Fibroblast of skin of right biceps (primary cell): ENCODE measurements at places on chromosomes 2 and 18.

- DNase-seq, result no peak
Observed at GRCh38 chr18:57619876-57620275, 1.8 kb downstream of the NARS1 start.

DNA sequence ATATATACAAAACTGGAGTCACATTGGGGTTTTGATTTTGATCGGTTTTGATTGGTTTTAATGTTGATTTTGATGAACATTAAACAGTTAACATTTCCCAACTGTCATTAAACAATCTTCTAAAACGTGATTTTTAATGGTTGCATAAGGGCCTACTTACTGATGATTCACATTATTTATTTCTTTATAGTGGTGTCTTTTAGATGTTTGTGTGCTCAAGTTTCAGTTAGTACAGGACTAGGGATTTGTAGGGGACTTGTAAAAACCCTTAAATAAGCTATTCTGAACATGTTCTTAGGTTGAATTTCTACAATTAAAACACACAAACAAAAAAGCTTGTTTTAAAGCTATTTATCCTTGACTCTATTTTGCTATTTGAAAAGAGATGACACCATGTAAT, 61.6 kb downstream of the TTC21B start:
- no peak for DNase-seq

DNA sequence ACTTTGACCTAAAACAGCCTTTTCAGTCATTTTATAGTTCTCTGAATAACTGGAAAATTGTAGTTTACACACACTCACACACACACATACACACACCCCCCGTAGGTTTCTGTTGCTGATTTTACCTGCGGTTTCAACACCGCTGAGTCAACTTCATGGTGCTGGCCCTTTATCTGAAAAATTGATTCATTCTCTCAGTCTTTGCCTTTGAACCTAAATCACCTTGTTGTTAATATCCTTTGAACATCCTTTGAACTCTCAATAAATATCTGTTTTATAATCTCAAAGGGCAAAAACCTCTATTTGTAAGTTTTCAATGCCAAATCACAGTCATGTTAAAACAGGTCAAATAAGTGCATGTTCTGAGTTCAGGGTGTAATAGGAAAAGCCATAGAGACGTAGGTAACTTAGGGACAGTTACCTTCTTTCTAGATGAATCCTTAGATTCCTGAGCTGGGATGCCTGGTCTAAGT, 109.0 kb upstream of the BZW1 start:
- no peak for DNase-seq

GRCh38 chr2:146527166-146527565, 1317.7 kb upstream of the ACVR2A start:
- DNase-seq, result peak; percentile 62

- DNase-seq, result peak; percentile 62
Observed at GRCh38 chr2:25491003-25491696, 149.4 kb upstream of the DNMT3A start.

DNA sequence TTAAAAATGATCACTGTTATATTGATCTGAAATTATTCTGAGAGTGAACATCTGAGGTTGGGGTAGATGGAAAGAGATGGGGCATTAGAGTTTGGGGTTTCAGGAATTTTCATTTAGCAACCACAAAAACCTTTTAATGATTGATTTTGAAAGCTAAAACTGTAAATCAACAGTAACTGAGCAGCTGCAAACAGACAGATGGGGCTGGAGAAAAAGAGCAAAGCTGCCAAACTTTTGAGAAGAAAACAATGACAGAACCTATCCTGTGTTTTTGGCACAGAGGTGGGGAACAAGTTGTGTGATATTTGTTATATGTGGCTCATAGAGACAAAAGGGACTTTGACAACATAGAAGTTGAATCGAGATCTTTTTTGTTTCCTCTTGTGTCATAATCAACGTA, 415.8 kb upstream of the DSEL start:
- DNase-seq, result peak; percentile 12

DNA sequence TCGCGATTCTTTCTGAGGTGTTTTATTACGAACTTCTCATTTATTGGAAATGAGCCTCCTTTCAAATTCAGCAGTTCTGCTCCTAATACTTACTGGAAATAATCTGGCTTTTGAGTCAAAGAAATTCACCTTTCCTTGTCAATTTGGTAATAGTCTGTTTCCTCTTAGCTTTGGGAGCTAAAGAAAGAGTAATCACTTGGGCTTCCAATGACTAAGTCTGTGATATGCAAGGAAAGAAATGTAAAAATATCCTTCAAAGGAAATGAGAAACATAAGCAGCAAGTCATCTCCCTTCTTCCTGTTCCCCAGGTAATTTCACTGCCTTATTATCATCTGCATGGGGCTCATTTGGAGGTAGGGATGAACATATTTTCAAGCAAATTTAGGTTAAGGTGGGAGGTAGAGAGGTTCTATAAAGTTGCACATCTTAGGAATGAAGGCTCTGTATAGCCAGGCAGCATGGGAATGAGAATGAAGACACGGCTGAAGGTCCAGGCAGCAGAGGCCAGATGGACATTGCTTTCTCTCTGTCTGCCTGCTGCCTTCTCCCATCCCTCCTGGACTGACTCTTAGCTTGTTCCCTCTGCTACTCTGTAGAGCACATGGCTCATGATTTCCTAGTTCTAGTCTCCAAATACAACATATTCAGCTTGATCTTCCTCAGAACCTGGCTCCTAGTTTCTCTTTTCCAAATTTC, 1.0 kb downstream of the SPP2 start:
- DNase-seq, result peak; percentile 38

GRCh38 chr18:23437357-23438045, 15.6 kb upstream of the RIOK3 start:
- peak; percentile 76 for DNase-seq

- DNase-seq, result no peak
Observed at GRCh38 chr2:162768656-162769055, 69.9 kb downstream of the KCNH7 start.

GRCh38 chr2:66699793-66700676, 265.1 kb downstream of the MEIS1 start:
- DNase-seq, result no peak

GRCh38 chr2:219455581-219455980, 20.9 kb downstream of the SPEG start:
- DNase-seq, result no peak

DNA sequence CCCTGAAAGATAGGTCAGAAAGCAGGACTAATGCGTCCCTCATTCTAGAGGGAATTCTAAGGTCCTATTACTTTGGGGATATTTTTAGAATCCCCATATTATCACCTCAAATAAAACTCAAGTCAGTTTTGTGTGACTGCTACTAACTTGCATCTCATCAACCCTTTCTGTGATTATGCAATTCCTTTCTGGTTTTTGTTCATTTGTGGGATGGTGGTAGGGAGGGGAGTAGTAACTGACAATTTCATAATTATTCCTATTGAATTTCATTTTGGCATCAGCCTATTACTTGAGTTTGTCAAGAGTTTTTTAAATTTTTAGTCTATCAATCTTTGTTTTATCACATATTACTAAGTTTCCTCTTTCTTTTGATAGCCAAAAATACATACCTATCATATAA, 28.4 kb upstream of the TANK start:
- DNase-seq, result no peak

DNA sequence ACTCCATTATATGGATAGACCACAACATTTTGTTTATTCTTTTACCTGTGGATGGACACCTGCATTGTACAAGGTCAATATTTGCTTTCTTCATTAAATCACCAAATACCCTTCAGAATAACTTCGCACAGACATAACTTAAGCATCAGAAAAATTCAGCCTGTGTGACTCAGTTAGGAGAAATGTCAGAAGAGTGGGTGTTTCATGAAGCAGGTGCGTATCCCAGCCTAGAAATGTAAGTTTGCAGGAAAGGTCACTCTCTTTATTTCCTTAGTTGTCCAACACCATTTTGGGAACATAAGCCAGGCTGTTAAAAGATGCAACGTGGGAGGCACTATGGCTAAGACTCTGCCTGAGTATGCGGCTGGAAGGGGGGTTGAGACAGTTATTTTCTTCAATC, 48.6 kb upstream of the FHL2 start:
- no peak for DNase-seq

- DNase-seq, result no peak
Observed at GRCh38 chr2:134136731-134137130, 117.1 kb upstream of the MGAT5 start.

GRCh38 chr2:167675906-167676305, 571.5 kb downstream of the STK39 start:
- no peak for DNase-seq

GRCh38 chr2:96602330-96602823, 35.7 kb downstream of the KANSL3 start:
- DNase-seq, result no peak

DNA sequence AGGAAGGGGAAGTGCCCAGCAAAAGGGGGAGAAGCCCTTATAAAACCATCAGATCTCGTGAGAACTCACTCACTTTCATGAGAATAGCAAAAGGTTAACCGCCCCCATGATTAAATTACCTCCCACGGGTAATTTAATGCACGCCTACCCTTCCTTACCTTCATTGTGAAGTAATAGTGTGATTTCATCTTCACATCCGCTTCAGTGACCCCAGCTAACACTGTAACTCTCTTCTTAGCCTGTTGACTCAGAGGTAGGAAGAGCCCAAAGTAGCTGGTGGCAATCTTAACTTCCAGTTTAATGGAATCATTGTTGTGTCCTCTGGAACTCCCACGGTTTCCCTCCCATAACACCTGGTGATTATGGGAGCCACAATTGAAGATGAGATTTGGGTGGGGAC, 120.5 kb downstream of the GULP1 start:
- DNase-seq, result no peak

- no peak for DNase-seq
Observed at GRCh38 chr2:208827549-208828221, 421.1 kb downstream of the PTH2R start.

GRCh38 chr2:119682578-119682977, 3.6 kb downstream of the TMEM177 start:
- DNase-seq, result no peak

- peak; percentile 2 for DNase-seq
Observed at GRCh38 chr18:67300498-67300897, 216.0 kb downstream of the DSEL start.

DNA sequence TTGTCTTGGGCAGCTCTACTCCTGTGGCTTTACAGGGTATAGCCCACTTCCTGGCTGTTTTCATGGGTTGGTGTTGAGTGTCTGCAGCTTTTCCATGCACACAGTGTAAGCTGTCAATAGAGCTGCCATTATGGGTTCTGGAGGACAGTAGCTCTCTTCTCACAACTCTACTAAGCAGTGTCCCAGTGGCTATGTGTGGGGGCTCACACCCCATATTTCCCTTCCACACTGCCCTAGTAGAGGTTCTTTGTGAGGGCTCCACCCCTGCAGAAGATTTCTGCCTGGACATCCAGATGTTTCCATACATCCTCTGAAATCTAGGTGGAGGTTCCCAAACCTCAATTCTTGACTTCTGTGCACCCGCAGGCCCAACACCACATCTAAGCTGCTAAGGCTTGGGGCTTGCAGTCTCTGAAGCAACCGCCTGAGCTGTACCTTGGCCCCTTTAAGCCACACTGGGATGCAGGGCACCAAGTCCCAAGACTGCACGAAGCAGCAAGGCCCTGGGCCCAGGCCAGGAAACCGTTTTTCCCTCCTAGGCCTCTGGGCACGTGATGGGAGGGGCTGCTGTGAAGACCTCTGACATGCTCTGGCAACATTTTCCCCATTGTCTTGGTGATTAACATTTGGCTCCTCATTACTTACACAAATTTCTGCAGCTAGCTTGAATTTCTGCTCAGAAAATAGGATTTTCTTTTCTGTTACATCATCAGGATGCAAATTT, 9.4 kb downstream of the ELAC1 start:
- DNase-seq, result no peak

GRCh38 chr2:36441816-36442215, 86.2 kb downstream of the CRIM1 start:
- peak; percentile 74 for DNase-seq

DNA sequence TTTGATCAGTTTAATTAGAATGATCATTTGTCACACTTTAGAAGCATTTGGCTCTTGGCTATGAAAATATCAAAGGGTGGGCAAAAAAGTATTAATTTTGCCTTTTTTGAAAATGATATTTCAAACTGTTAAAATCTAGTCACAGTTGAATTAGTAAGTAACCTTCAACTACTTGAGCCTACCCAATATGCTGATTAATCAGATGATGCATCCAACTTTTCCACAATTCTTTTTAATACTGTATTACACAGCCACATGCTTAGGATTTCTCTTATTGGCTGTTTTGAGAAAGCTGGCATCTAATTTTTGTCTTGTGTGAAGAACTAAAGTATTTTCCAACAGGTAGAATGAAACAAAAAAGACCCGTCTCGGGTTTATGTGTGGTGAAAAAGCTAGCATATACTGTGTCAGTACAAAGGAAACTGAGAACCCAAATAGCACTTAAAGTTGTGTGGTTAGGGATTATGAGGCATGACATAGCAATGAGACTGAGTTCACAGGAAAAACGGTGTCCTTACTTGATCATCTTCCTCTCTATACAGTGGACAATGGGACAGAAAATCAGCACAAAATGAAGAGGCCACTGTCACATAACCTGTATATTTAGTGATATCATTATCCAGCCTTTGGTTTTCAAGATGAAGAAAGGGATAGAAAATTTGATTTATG, 11.7 kb downstream of the OSBPL6 start:
- peak; percentile 80 for DNase-seq

DNA sequence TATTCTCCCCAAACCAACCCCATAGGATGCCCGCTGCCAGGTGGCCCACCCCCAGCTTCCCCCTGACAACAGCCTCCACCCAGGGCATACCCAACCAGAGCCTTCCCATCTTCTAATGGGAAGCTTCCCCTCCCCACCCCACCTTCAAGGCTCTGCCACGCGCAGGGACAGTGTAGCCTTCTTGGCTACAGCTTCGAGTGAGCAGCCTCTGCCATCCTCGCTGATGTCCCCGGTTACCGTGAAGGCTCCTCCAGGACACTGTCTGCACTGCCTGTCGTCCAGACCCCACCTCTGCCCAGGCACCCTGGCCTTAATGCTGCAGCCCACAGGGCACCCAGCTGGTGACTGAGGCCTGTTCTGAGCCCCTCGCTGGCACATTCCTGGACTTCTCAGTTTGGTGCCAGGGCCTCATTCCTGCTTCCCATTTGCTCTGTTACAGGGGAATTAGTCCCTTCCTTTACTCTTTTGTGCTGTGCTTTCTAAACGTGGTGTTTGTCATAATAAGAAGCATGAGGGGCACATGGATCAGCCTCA, 13.0 kb upstream of the ADNP2 start:
- no peak for DNase-seq

DNA sequence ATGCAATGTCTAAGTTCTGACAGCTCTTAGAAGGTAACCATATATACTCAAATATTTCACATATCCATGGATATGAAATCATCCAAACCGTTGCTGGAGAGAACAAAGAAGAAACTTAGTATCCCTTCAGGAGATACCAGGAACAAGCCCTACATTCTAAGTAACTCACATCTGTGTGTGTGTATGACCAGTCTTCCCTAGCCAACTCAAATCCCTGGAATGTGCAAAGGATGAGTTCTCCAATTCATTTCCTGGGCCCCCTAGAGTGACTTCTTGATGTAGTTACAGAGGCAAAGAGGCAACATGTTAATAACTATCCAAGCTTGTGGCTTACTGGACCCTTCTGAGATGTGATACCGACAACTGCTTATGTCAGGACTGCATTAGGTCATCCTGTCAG, 20.1 kb downstream of the TPGS2 start:
- peak; percentile 94 for DNase-seq

GRCh38 chr2:50613161-50613560, 418.8 kb downstream of the NRXN1 start:
- DNase-seq, result peak; percentile 67
